ENCODE measurements at places on chromosomes 7 and 10.

DNA sequence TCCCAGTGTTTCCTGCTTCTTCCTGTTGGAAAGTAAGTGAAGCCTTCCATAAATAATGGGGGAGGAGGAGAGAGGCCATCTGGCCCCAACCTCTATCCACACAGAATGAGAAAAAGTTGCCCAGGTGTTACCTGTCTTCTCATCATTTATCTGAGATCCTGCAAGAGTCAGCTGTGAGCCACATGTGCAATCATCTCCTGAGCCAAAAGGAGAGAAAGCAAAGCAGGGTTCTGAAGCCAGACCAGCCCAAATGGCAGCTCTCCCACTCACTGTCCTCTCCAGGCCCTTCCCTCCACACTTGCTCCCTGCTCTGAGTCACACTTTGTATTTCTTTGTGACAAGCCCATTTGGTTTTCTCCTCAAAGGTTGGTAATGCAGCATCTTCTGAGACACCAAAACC is 65.9 kb downstream of the FAM204A start:
- no peak for DNase-seq

DNA sequence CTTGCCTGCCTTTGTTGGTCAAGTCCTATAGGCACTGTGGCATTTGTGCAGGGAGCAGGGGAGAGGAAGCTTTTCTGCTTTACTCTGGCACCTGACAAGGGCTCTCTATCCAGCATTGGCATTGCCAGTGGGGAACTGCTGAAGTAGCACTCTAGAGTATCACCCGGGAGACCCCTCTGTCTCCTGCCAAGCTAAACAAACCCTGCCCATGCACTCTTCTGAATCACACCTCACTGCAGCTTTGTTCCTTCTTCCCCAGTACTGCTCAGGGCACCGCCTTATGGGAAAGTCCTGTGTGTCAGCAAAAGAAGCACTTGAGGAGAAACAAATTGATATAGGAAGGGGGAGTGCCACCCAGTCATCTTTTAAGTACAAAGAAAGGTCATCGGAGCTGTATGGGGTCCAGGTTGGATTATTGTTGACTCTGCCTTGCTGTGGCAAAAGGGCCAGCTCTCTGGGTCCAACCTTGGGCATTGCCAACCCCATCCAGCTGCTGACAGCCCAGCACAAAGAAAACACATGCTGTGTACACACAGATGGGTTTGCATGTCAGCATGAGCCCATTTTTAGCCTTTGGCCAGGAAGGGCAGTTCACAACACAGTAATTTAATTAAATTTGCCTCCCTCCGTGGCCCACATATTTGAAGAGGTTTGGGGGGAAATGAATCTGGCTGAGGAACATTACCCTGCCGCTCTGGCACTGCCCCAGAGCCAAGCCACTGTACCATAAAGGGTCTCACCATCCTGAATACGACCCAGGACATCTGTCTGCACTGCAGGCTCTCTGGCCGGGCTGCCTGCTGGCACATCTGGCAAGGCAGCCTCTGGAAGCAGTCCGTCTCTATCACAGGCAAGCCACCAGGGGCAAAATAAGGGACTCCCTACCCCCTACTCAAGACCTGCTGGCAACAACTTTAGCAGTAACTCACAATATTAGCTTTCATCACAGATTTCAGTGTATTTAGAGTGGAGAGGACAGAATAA is 13.1 kb downstream of the LRRC4 start:
- DNase-seq, result peak; percentile 64

- DNase-seq, result no peak
Observed at GRCh38 chr7:36617408-36617807, 106.9 kb downstream of the AOAH start.

DNA sequence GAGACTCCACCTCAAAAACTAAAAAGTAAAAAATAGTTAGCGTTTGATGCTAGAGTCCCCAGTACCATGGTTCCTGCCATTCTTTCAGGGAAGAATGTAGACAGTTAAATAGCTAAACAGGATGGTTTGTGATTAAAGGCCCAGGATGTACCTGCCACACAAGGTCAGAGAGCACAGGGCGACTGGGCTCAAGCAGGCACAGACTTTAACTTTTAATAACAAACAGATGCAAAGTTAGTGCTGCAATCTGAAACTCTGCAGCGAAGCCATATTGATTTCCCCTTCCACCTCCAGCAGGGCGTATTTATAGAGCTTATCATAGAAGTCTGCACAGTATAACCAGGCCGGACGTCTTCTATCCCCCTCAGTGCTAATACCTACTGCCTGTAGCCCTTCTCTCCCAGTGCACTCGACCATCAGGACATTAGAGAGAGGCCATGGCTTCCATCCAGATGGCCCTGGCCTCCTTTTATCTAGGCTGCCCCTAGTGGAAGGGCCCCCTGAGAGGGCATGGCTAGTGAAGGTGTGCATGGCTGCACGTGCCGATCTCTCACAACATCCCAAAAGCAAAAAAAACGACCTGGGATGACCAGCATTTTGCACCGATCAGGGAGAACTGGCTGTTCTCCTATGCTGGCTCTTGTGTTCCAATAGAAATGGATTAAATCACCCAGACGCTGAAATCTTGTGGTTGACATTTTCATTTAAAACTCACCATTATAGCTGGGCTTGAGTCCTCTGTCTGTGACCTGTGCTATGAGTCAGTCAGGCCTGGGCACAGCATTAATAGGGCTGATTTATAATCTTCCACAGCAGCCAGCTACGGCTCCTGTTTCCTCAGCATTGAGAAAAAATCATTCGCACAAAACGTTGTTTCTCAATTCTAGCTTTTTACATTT is 7.6 kb upstream of the BAG3 start:
- no peak for DNase-seq

DNA sequence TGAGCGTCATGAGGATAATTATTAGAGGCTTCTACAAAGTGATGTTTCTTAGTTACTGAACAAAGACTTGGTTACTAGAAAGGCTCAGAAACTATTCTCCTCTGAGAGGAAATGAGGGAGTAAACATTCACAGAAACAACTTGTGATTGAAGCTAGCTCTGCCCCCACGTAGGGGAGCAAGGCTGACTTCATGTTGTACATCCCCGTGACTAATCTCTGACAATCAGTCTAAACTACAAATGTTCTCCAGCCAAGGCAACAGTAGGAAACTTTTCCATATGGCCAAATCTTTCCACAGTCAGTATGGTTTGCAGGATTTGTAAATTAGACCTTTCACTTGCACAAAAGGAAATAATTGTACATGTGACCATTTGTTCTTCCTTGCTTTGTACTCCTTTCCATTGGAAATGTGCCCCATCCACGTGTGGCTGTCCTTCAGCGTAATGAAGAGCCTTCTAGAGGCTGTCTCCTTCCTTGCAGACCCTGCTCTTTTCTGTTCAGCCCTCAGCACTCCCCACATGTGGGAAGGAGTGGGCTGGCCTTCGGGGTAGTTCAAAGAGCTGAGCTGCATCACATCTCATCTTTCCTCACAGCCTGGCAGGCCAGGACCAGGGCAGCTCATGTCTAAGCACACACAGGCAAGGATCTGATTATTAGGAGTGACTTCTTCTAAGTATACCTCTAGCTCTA is 93.5 kb downstream of the PCGF5 start:
- peak; percentile 79 for DNase-seq

DNA sequence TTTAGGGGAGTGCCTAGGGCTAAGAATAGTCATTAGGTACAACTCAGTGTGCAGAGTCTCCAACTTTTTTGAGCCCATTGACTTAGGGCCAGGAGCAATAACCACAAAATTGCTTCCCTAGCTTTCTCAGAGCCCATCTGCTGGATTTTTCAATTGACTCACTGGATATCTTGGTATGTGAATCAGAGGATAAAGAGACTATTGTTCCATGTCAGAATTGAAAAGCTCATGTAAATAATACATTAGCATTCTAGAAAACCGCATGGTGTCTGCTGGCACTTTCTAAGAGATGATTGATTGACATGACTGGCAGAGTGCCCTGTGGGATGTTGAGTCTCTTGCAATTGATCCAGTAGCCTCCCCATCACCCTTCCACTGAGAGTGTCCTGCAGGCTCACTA is 246.2 kb downstream of the CCDC7 start:
- DNase-seq, result peak; percentile 68

DNA sequence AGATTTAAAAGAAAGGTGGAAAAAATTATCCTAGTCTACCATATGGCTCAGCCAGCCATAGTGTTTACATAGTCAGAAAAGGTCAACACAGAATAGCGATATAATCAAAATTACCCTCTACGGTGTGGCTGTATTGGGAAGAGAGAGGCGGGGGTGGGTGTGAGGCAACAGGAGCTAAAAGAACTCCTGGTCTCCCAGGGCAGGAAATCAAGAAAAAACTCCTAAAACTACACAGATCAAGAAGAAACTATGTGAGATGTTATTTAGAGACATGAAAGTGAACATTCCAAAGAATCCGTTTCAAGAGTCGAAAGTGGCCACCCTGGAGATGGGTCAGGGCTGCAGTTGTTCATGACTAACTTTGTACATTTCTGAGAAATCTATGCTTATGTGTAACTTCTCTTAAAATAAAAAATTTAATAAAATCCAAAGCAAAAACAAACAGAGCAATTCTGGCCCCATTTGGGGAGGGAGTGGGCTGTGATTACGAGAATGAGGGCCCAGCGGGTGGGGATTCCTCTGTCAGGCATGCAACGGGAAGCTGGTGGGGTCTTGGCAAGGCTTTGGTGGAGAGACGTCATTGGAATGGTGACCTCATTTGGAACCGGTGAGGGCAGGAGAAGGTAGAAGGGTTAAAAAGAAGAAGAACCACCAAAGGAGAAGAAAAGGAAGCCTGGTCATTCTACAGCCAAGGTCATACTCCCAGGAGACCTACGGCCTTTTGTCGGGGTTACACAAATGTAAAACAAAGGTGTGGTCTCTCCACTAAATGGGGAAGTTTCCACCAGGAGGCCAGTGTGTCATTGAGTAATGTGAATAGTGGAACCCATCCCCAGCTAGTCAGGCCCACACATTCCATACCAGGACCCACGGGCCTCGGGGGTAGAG is 71.2 kb upstream of the DUSP5 start:
- peak; percentile 89 for DNase-seq

- DNase-seq, result no peak
Observed at GRCh38 chr10:74643596-74643975, 182.8 kb upstream of the KAT6B start.

- DNase-seq, result no peak
Observed at GRCh38 chr10:28181478-28182096, 121.3 kb downstream of the MPP7 start.

DNA sequence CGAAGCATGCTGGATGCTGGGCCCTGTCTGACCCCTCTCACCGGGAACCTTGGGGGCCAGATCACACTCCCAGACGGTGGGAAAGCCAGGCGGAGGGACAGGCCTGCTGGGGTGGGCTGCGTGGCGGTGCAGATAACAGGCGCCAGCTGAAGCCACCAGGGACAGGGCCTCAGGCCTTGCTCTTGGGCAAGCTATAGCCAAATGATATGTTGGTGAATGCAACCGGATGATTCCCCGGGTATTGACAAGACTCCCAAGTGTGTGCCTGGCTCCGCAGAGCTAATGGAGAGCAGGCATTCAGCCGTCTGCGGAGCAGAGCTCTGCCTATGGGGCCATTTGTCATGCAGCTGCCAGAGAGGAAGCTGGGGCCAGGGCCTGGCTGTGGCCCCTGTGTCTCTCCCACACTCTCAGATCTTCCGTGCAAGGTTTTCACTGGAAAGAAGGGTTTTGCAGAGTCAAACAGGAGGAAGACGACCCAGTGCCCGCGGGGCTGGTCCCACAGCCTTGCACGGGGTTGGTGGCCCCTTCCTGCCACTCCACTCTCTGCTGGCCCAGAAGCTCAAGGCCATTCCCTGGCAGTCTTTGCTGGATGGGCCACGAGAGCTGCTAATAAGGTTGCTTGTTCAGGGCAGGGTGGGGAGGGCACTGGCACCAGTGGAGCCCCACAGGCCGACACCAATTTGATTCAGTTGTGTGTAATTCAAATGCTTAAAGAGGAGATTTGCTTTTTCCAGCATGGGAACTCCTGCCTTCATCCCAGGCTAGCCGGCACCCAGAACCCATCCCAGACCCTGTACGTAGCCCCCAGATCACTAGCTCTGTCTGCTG is 91.8 kb downstream of the PRKAG2 start:
- no peak for DNase-seq

DNA sequence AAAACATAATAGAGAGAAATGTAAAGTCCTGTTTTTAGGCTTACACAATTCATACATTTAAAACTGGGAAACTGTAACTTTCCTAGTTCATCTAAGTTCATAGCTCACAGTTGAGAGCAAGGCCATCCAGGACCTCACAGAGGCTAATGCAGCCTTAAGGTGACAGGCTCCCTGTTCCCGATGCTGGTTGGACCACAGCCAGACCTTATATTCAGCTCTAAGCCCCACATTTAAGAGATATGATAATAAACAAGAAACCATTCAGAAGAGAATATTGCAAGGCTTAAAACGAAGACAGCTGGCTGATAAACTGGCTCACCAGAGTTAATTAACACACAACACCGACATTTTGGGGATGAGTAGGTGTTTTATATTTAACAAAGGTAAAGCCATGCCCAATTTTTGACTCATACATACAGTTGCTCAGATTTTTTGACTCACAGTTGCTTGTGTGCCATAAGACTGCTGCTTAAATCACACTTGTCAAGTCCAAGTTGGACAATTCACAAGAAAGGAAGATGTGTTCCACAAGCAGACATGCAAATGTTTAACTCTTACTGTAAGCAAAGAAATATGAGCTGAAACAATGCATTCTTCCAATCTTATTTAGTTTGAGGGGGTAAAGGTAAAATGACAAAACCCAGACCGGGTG is 41.1 kb upstream of the TMEM213 start:
- DNase-seq, result no peak

DNA sequence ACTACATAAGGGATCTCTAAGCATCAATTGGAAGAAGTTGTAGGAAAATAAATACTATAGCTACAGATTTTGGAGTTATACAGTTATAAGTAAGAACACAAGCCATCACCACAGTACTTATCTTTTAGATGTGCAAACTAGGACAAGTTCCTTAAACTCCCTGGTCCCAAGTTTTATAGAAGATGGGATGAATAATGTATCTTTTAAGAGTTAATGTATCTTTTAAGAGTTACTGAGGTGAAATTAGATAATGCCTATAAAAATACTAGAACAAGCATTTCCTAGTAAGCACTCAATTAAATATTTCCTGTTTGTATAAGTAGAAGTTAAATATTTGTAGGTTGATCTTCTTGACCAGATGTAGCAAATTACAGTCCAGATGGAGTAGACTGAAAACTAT is 56.8 kb downstream of the SEMA3A start:
- no peak for DNase-seq

DNA sequence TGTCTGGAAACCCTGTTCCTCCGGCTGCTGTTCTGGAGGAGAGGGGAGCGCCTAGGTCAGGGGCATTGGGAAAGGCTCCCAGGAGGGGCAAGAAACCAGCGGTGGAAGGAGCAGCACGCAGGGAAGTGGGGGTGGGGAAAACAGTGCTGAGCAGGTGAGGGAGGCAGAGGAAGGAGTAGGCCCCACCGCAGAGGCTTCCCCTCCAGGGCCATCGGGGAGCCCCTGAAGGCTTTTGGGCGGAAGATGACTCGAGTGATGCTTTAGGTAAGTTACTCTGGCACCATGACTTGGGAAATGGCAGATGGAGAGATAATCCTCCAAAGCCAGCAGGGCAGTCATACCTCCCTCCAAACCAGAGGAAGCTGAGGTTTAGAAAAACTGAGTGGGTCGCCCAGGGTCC is 106.5 kb upstream of the ANLN start:
- DNase-seq, result no peak

All from cardiac fibroblast (primary cell).